ENCODE measurements at places on chromosomes 2 and 18. TPM values are rescaled to one million over a fixed set of nuclear protein-coding genes. Genes with fewer than 3 reads are reported as not detected.

The TANC1 gene
- total RNA-seq: 56.9 TPM

The WDR35 gene
- total RNA-seq: 15.0 TPM

The VWC2L gene
- total RNA-seq: 0.17 TPM

The TWIST2 gene
- 0.95 TPM for total RNA-seq

The PROKR1 gene
- 0.10 TPM for total RNA-seq

The CRYGC gene
- total RNA-seq: not detected

The IKZF2 gene
- 153 TPM for total RNA-seq

The SPEG gene
- 49.4 TPM for total RNA-seq

The THOC1 gene
- 58.3 TPM for total RNA-seq

The CCDC85A gene
- 5.4 TPM for total RNA-seq

The TTR gene
- 3,458 TPM for total RNA-seq

The MOGAT1 gene
- 0.45 TPM for total RNA-seq

The ABI2 gene
- 94.6 TPM for total RNA-seq

The CRYBA2 gene
- total RNA-seq: 179 TPM

The ERICH2 gene
- not detected for total RNA-seq

The UGT1A6 gene
- total RNA-seq: 0.52 TPM

The SERPINB11 gene
- 1.4 TPM for total RNA-seq

The DHX57 gene
- total RNA-seq: 28.1 TPM

The DPY30 gene
- 84.5 TPM for total RNA-seq

The ANKRD36 gene
- 33.3 TPM for total RNA-seq
